ENCODE measurements at places on chromosomes 1 and 21. TPM values are rescaled to one million over a fixed set of nuclear protein-coding genes. Genes with fewer than 3 reads are reported as not detected.
A peak's percentile ranks its signal among the peaks of the same experiment; 100 is the strongest.

DNA sequence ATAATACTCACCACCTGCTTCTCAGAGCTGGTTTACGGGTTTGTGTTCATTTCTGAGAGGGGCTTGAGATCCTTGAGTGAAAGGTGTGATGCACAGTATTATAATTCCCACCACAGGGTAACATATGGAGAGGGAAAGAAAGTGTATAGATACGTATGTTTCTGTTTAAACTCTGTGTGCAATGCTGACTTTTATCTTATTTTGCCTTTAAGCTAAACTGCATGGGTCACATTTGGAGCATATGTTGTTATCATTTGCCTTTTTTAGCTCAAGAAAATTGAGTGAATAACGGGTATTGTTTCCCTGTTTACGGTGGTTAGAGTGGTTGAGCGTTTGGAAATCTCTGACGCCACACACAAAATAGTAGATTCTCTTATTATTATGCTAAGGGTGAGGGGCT is 191.1 kb upstream of the NFIA start:
- no peak for DNase-seq

GRCh38 chr1:71835442-71835813 is 446.9 kb downstream of the NEGR1 start:
- DNase-seq, result no peak

GRCh38 chr1:244349103-244349531 is 102.6 kb downstream of the ADSS2 start:
- DNase-seq, result no peak

- DNase-seq, result no peak
Observed at GRCh38 chr1:60697204-60697994, 385.0 kb upstream of the NFIA start.

GRCh38 chr1:183263886-183264602 is 78.0 kb downstream of the LAMC2 start:
- DNase-seq, result no peak

DENND1B gene
- 13.3 TPM for total RNA-seq

CCDC27 gene
- total RNA-seq, result not detected

DNA sequence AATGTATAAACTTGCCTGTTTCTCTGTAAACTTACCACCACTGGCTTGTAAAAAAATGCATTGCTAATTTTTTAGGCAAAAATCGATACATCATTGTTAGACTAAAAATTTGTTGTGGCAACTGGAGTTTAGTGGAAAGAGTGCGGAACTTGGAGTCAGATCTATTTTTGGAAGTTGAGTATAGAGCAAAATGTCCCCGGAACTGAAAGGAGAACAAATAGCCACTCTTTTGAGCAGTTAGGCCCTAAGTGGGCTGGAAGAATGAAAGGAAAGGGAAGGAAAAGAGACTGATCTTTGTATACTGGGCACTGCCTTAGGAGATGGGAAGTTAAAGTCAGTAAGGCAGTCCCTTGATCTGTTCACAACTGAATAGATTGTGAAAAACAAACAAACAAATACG is 30.2 kb downstream of the OPTC start:
- DNase-seq, result peak; percentile 24

- no peak for DNase-seq
Observed at GRCh38 chr1:2480236-2480985, 4.3 kb downstream of the PLCH2 start.

GRCh38 chr1:163115887-163116286 is 46.7 kb downstream of the RGS4 start:
- no peak for DNase-seq

GRCh38 chr21:36384885-36385232 is 333 bp upstream of the CHAF1B start:
- no peak for DNase-seq

DNA sequence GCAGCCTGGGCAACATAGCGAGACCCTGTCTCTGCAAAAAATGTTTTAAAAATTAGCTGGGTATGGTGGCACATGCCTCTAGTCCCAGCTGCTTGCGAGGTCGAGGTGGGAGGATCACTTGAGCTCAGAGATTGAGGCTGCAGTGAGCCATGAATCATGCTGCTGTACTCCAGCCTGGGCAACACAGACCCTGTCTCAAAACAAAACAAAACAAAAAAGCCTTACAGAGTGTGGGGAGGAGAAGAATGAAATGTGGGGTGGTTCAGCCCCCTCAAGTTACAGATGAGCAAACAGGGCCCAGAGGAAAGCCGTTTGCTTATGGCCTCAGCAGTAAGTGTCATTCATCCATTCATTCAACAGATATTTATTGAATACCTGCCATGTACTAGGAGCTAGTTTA is 40.7 kb downstream of the RPS6KA1 start:
- DNase-seq, result no peak

DNA sequence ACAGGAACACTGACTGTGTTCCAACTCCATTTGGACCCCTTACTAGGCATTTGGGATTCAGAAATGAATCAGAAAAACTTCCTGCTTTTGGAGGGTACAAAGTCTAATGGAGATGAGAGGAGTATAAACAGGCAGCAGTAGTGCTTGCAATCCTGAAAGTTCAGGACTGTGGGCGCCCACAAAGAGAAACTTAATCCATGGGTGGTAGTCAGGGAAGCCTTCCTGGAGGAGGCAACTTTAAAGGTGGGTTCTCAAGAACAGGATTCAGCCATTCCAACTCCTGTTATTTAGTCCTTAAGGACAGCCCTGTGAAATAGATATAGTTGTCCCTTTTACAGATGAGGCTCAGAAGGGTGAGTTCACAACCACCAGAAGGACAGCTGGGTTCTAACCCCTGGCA is 2.0 kb upstream of the LDLRAP1 start:
- no peak for DNase-seq

DNA sequence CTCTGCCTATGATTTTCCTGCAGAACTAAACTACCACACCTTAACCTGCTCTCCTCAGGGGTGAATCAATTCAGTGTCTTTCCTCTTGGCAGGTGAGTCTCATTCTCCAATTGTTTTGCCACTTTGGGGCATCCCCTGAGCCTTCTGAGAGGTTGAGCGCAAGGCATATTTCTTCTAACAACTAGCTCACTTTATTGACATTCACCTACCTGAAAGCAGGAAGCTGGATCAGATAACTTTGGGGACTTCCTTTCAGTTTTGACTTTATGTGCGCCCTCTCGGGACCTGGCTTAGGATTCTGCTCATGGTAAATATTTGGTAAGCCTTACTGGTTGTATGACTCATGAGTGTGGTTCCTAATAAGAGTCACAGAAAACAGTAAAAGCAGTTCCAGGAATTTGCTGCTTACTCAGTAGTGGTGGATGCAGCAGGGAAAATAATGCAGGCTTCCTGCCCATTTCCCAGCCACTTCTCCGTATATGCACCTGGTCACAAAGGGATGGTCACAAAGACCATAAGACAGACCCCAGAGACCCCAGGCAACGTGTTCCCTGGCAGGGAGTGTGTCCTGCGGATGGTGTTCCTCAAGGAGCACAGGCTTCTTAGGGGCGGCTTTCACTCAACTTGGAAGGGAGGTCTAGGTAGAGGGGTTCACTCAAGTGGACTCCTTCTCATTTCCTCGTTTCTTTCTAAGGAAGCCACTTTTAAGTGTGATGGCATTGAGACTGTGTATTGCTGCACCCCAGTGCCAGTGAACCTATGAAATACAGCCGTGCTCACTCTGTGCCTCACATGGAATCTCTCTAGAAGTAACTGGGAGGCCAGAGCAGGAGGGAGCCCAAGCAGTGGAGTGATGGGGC is 22.0 kb upstream of the BATF3 start:
- no peak for DNase-seq

DNA sequence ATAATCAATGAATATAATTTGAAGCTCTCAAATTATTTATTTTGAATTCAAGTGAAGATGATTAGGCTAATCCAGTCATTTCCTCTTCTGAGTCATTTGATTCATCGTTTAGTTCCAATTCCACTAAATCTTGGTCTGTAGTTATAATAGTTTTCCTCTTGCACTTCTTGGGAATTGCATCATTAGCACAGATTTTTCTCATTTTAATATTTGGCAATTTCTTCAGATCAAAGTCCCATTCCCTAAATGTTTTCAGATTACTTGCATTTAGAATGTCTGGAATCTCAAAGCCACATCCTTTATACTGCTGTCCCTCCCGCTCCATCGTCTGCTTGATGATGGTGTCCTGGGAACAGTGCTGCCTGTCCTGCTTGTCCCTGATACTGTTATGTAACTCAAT is 43.5 kb downstream of the MAST2 start:
- DNase-seq, result peak; percentile 69

ACAP3 gene
- total RNA-seq, result 34.6 TPM

- no peak for DNase-seq
Observed at GRCh38 chr1:64480999-64481772, 11.3 kb downstream of the CACHD1 start.

DNA sequence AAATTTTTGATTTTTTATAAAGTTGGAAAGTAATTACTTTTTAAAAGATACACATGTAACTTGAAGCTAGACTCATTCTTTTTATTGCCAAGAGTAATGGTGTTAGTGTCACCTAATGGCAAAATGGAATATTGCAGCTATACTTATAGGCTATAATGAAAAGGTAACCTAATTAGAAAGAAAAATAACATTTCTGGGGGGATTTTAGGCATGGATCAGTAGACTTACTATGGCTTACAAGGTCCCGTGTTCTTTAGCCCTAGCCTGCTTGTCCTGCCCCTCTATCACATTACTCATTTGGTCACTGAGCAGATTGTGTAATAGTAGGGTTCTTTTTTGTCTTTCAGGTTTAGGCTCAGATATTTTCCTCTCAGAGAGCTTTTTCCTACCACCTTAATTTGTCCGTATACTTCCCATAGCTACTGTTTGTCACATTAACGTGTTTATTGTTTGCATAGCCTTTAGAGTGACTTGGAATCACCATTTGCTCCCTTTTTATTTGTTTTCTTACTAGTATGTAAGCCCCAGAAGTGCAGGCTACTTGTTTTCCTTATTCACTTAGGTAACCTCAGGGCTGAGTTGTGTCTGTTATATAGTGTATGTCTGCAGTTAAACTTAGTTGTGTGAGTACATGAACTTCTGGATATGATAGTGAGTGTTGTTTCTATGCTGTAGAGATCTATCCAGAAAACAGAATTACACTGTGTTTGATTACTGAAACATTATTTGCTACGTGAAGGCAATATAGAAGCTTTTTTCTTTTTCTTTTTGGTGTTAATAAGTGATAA is 58.7 kb downstream of the RABGAP1L start:
- peak; percentile 2 for DNase-seq

- DNase-seq, result no peak
Observed at GRCh38 chr1:182639330-182639729, 35.1 kb upstream of the RGS16 start.

- peak; percentile 91 for DNase-seq
Observed at GRCh38 chr1:97433094-97433823, 487.6 kb downstream of the DPYD start.

All from skin of body (tissue), 3 donors.